ENCODE measurements at places on chromosomes 3 and 15.

DNA sequence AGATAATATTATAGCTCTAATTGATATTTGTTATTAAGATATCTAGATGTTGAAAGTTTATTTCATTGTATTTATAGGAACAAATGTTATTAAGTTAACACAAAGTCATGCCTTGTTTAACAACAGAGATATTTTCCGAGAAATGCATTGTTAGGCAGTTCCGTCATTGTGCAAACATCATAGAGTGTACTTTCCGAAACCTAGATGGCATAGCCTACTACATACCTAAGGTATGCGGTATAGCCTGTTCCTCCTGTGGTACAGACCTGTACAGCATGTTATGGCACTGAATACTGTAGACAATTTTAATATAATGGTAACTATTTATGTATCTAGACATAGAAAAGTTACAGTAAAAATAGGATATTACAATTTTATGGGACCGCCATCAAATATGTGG lies 114.3 kb downstream of the NAALADL2 start:
- DNase-seq, result no peak

- no peak for DNase-seq
Measured at GRCh38 chr3:143171141-143171980, 51.8 kb downstream of the CHST2 start.

DNA sequence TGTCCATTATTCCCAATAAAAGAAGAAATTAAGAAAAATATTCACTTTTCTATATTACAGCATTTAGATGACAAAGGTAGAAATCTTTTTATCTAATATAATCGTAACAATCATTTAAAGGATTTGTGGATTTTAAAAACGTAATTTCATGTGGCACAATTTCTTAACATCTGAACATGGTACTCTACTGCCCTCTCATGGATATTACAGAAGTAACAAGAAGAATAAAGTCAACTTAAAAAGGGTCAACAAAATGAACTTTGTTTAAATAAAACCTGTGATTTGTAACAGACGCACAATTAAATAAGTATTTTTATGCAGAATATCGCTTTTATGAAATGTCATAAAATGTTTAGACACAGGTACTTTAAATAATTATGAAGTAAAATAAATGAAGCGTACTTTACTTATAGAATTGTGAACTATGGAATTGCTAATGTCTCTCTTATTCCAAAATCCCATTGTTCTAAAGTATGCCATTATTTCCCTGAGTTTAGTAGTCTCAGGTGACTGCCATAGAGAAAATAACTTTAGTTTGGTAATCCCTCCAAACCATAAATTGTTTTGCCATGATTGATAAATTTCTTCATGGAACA lies 366.8 kb upstream of the ZNF385D start:
- no peak for DNase-seq

- DNase-seq, result no peak
Measured at GRCh38 chr15:25946241-25946805, 83.2 kb upstream of the ATP10A start.

DNA sequence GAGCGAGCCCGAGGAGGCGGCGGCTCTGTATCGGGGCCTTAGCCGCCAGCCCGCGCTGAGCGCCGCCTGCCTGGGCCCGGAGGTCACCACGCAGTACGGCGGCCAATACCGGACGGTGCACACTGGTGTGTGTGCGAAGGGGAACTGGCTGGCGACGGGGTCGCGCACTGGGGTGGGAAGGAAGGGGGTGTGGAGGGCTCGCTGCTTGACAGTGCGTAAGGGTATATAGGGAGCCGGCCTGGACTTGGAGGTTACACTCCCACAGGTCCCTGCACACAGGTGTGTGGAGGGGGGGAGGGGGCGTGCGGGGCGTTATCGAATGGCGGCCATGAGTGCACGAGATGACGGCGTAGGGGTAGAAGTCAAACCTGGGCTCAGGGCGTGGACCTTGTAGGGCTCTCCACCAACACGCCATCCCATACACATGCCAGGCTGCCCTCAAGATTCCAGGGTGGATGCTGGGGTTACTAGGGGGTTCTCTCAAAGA lies 389 bp downstream of the APEH start:
- DNase-seq, result no peak

GRCh38 chr15:34470091-34470490 lies 32.5 kb upstream of the GOLGA8A start:
- no peak for DNase-seq

DNA sequence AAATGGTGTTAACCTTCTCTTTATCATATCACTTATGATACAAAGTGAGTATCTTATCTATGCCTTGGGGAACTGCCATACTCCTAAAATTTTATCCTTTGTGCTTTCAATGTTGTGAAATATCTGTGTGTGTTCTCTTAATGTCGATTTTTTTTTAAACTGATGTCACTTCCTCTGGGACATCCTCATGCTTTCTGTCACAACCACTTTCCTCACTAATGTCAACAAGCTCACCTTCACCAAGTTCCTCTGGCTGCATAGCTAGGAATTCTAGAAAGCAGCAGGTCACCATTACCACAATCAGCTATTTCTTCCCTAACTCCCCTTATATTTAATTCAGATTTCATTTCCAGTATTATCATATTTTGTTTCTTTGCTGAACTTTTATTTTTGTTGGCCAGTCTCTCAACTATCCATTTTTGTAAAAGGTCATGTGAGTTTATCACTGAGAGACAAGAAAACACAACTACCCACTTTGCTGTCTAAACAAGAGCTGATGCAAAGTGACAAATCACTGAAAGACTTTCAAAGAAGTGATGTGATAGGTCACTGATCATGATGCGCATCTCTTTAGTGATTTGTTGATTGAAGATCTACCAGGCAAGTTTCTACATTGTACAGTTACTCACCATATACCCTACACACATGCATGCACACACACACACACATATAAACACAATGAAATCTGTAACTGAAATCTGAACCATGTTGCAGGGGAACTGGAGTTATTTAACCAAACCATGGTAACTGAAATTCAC lies 369.0 kb downstream of the ULK4 start:
- DNase-seq, result no peak

DNA sequence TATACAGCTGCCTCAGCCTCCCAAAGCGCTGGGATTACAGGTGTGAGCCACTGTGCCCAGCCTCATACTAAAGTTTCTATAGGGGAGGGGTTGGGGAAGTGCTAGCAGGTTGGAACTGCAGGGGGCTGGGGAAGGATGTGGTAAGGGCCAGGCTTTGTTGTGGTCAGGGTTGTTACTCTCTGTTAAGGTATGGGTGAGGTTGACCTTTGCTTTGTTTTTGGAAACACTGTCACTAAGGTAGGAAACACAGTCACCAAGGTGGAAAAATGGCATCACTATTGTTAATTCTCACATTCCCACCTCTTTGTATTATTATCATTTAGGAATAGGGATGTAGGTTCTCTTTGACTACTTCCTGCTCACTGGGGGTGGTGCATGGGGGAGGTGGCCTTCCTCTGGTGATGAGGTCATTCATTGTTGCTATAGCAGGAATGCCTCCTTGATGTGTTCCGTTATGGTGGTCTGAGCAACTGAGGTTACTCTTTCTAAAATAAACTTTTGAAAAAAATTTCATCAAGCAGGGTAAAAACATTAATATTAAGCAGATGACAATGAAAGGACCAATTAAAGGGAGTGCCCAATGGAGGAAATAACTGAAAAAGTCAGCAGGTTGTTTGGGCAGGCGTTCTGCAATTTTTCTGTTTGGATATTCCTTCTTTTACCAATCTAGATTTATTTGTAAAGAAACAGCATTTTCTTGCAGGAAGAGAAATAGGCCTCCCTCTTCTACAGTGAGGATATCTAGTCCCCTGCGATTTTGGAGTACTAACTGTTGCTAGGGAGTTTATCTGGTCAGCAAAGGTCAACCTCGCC lies 150.5 kb downstream of the WDR76 start:
- no peak for DNase-seq

- no peak for DNase-seq
Measured at GRCh38 chr15:81106560-81106959, 27.5 kb upstream of the CFAP161 start.

GRCh38 chr3:197356741-197357140 lies 58.3 kb upstream of the DLG1 start:
- DNase-seq, result no peak
